ENCODE measurements at places on chromosomes 12 and 14.

- DNase-seq: no peak
These were observed 1003.3 kb upstream of the TMEM132C start for GRCh38 chr12:127263621-127264020.

GRCh38 chr14:99169776-99170356 lies 102.1 kb downstream of the BCL11B start:
- DNase-seq: no peak

- DNase-seq: no peak
These were observed 133.9 kb upstream of the RAP1B start for GRCh38 chr12:68476794-68477193.

GRCh38 chr12:1890119-1890703 lies 28.2 kb downstream of the CACNA2D4 start:
- no peak for DNase-seq

GRCh38 chr14:76828339-76829012 lies 2.3 kb downstream of the LRRC74A start:
- peak; percentile 38 for DNase-seq

DNA sequence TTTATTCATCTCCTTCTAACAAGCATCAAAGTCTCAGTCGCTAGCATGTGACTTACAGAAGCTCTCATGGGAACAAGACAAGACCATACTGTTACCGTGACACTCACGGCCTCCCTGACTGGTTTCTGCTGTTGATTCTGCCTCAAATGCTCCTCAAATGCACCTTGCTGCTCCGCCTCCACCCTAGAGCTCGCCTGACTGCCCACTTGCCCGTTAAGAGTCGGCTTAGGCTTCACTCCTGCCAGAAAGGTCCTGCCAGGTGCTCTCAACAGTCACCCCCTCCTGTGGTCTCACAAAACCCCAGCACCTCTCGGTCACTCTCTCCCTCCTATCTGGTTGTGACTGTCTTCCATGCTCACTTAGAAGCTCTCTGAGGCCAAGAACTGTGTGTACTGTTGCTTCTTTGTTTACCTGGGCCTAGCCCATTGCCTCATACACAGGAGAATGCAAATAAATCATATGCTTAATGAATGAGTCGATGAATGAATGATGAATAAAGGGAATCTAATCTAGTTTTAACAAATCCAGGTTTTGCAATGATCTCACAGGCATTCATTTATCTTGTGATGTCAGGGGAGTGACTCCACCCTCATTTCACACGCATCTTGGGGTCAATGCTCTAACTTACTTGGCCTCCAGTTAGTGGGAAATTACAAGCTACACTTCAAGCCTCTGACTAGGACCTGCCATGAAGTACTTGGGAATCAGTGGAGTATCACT lies 41.3 kb downstream of the SSH1 start:
- no peak for DNase-seq

DNA sequence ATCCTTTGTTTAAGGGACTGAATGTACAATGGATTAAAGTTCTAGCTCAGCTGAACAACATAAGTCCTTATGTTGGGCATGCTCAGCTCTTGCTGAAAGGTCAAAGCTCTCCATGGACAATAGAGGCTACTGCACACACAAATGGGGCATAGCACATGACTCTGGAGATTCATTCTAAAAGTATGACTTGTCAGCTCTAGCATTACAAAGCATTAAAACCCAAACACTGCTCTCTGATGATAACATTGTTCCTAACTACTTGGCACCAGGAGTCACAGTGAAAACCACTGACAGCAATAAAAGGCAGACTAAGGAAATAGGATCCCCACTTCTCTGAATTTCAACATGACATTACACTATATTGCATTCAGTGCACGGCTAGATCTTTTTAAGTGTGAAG lies 21.9 kb upstream of the FSCB start:
- peak; percentile 57 for DNase-seq

DNA sequence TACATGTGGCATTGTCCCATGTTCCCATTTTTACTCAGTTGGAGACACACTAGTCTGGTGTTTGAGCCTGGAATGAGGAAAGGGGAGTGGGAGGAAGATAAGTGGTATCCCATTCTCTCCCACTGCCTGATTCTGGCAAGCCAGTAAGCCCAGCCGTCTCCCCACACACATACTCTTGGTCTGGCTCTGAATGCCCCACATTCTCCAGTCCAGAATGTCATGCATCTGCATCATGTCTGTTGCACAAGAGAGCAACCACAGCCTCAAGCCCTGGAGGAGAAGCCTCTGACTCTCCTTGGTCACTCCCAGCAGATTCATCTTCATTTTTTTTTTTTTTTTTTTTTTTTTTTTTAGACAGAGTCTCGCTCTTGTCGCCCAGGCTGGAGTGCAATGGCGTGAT lies 48.0 kb downstream of the DRAM1 start:
- no peak for DNase-seq

DNA sequence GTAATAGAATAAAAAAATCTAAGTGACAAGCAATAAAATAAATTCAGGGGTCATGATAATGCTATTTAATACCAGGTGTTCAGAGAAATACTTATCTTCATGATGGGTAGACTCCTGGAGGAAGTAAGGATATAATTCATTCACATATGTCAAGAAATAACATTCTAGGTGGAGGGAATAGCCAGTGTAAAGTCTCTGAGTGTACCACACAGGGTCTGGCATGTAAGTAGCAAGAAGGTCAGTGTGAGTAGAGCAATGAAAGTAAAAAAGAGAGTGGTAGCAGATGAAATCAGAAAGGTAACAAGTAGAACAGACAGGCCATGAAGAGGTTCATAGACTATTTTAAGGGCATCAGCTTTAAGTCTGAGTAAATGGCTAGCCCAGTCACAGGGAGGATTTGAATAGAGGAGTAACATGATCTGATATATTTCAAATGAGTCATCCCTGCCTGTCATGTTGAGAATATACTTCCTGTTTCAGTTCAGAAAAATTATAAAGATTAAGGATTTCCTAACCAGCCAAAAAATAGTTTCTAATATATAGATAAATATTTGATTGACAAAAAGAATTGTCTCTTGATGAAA lies 519.9 kb downstream of the C12orf50 start:
- no peak for DNase-seq

- DNase-seq: no peak
These were observed 167.0 kb upstream of the FOXG1 start for GRCh38 chr14:28599605-28600004.

- no peak for DNase-seq
These were observed 5.4 kb downstream of the AQP6 start for GRCh38 chr12:49978125-49978524.

DNA sequence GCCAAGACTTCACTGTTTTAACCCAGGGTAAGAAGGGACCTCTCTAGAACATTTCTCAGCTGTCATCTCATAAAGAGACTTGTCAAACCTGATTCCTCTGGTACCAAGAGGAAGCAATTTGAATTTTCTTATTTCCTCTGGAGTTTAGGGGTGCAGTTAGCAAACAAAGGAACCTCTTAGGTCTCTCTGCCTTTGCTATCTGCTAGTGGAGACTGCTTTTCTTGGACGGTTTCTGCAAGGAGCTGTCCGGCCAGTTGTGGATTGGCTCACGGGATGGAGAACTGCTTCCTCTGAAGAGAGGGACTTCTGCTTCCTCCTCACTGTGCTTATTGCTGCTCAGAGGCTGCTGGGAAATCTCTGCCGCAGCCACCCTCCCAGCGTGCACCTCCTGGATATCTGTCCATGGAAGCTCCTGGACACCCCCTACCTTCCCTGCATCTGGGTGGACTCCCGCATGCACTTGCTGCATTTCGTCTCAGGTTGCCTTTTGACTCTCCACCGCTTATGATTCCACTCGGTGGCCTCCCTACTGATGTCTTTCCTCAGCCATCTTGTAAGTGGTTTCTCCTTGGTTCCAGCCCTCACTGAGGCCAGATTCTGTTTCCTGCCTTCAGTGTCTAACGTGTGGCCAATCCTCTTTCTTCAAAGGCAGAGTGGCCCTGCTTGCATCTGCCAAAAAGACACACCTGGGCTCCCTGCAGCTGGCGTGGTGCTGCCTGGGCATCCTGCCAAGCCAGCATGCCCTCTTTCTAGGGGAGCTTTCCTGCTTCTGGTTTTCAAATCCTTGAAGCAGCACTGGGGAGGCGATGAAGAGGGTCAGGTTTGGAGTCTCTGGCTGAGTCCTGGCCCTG lies 187.3 kb downstream of the CHST11 start:
- peak; percentile 49 for DNase-seq

GRCh38 chr12:52271158-52271557 lies 3.3 kb upstream of the KRT86 start:
- no peak for DNase-seq

DNA sequence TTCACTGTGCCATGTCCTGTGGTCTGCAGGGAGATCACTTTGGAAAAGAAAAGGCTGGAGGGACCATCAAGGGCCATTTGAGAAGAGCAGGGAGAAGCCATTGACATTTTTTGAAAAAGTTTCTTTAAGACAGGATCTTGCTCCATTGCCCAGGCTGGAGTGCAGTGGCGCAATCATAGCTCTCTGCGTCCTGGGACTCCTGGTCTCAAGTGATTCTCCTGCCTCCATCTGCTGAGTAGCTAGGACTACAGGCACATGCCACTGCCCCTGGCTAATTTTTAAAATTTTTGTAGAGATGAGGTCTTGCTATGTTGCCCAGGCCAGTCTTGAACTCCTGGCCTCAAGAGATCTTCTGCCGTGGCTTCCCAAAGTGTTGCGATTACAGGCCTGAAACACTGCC lies 32.3 kb downstream of the PTHLH start:
- DNase-seq: no peak

DNA sequence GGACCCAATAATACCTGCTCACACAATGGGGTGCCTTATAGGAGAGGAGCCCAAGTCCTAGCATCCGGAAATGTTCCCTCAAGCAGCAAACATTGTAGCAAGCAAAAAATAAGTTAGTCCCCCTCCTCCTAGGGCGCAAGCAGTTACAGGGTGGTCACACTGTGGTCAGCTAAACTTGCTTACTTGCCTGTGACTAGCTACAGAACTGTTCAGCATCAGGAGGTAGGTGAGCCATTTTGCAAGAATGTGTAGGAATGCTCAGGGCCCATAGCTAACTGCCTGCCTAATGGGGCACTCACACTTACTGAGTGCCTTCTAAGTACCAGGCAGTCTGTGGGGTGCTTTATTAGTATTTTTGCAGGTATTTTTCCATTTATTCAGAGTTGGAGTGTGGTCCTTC lies 154.6 kb upstream of the GRIN2B start:
- DNase-seq: no peak

DNA sequence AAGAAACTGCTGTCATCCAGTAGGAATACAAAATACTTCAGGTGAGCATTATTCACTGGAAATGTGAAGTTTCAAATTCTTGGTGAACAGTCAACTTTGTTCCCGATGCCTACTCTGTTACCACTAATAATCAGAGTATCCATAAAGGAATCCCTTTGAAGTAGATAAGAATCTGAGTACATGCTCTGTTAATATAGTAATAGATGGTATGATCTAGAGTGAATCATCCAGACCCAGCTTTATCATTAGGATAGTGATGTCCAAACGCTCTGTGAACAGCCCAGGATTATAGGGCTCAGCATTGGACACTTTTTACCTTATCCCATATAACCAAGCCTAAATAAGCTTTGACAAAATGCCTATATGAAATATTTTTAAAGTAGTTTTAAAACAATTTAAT lies 33.3 kb downstream of the PPP2R3C start:
- DNase-seq: no peak

- DNase-seq: peak; percentile 79
These were observed 9.2 kb upstream of the NUAK1 start for GRCh38 chr12:106147956-106148355.

- DNase-seq: no peak
These were observed 56.9 kb upstream of the TCL1A start for GRCh38 chr14:95770777-95771176.

DNA sequence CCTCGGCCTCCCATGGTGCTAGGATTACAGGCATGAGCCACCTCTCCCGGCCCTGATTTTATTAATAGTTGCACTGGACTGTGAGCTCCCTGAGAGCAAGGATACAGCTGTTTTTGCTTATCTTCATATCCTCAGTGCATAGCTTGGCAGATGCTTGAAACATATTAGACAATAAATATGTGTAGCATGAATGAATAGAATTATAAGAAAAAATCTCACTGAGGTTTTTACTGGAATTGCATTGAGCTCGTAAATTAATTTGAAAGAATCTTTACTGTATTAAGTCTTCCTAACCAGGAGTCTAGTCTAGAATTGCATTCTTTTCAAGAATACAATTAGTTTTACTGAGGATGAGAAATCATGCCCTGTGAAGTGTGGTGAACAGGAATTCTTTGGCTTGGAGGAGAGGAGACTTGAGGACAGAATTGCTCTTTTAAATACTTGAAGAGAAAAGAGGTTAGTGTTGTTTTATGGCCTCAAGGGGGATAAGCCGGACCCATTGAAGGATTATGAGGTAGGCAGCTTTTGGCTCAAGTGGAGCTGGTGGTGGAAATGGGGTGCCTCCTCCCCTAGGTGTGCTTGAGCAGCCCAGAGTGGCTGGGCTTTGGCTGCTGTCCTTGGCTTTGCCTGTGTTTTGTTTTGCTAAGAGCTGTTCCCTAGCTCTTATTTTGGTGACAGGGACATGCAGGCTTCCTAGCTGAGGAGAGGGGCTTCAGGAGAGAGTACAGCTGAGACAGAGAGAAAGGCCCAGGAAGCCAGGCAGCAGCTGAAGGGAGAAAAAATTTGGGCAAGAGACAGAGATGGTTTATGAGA lies 34.0 kb downstream of the PLEKHD1 start:
- DNase-seq: no peak

DNA sequence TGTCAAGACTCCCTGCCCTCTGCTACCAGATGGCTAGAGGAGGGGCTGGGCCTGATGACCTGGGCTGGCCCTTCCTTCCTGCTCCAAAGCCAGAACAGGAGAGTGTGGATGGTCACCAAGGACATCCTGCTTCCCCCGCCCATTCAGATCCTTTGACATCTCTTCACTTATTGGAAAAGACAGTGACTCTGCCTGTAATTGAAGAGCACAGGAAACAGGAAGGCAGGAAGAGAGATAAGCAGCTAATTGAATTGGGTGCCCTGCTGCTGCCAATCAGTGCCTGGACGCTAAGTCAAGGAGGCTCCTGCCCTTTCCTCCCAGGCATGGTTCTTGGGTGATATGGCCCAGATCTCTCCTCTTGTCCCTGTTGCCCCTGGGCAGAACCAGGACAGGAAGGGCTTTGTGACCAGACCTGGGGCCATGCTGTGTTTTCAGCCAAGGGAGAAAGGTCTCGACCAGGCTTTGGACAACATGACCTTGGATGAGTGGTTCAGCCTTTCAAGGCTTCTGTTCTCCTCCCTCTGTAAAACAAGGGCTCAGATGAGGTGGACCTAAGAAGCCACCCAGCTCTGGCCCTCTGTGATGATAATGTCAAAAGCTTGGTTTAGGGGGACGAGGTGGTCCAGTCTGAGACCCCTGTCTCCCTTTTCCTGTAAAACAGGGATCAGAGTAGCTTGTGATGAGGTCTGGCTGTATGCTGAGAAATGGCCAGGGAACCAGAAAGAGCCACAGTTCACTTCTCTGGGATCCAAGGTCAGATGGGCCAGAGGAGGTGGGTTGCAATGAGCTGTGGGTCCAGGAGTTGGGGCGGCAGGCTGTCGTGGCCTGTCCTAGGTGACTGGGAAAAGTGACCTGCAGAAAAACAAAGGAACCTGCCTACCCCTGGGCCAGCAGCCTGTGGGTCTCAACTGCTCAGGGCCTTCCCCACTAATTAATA lies 38.8 kb downstream of the FAM222A start:
- DNase-seq: no peak

- no peak for DNase-seq
These were observed 308.1 kb downstream of the RPAP3 start for GRCh38 chr12:47397664-47398281.

GRCh38 chr14:88995437-88996198 lies 171.2 kb downstream of the TTC8 start:
- DNase-seq: no peak

- no peak for DNase-seq
These were observed 34.3 kb upstream of the TEX22 start for GRCh38 chr14:105363847-105364708.

Data from globus pallidus (tissue), 1 donor.